ENCODE measurements at places on chromosomes 16 and 17.
A peak's percentile ranks its signal among the peaks of the same experiment; 100 is the strongest.

- no peak for DNase-seq
These were observed 3.4 kb upstream of the NXPH3 start for GRCh38 chr17:49572226-49572625.

- no peak for DNase-seq
These were observed 28.8 kb upstream of the ABCC11 start for GRCh38 chr16:48276102-48276501.

GRCh38 chr17:61624951-61625350 is 33.9 kb upstream of the NACA2 start:
- no peak for DNase-seq

DNA sequence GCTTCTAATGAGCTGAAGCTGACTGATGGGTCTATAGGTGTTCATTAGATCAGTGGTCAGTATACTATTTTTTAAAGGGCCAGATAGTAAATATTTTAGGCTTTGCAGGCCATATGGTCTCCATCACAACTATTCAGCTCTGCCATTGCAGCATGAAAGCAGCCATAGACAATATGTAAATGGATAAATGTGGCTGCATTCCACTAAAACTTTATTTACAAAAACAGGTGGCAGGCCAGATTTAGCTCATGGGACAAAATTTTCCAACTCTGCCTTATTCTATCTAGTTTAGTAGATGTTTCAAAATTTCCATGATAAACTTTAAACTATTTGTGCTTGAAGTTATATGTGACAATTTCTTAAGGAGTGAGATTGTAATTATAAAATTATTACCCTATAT is 339.3 kb downstream of the ABCC12 start:
- no peak for DNase-seq

GRCh38 chr16:77991701-77992100 is 30.6 kb upstream of the CLEC3A start:
- peak; percentile 57 for DNase-seq

- peak; percentile 25 for DNase-seq
These were observed at the start of gene AIPL1 for GRCh38 chr17:6435051-6435450. TSS of gene AIPL1 (minus strand) at chr17:6435121. CDS start at chr17:6435104, 17 bp downstream.

DNA sequence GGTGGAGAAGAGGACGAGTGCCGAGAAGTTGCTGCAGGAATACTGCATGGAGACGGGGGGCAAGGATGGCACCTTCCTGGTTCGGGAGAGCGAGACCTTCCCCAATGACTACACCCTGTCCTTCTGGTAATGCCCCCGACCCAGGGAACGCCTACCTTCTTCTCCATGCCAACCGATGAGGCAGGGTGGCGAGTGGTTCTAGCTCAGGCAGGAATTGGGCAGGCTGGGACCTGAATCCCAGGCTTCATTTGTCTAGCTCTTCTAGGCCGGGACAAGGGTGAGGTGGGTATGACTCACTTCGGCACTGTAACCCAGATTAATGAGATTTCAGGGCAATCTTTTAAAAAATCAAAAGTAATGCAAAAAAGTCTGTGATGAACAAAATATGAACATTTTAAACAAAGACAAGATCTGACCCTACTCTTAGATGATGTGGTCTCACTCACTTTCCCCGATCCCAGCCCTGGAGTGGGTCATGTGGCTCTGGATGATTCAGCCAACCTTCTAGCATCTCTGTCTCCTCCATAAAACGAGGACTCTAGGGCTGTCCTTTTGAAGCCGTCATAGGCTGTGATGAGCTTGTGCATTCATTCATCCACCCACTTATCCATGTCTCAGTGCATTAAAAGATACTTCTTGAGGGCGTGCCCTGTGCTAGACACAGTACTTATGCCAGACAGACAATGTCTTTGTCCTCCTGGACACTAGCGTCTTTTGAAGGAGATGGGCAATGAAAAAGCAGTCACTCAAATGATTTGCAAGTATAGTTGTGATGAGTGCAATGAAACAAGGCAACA is 102.6 kb downstream of the SDR42E1 start:
- no peak for DNase-seq

DNA sequence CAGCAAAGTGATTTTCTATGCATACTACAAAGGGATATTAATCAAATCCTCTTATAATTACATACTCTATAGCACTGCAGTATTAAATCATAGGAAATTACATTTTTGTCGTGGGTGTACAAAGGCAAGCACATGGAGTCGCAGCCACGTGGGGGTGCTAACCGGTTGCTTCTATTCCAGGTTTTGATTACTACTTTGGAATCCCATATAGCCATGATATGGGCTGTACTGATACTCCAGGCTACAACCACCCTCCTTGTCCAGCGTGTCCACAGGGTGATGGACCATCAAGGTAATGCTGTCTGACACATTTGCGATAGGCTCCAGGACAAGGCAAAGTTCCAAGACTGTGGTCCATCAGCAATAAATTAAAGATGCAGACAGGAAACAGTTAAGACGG is 60.1 kb downstream of the ARSG start:
- DNase-seq = no peak

DNA sequence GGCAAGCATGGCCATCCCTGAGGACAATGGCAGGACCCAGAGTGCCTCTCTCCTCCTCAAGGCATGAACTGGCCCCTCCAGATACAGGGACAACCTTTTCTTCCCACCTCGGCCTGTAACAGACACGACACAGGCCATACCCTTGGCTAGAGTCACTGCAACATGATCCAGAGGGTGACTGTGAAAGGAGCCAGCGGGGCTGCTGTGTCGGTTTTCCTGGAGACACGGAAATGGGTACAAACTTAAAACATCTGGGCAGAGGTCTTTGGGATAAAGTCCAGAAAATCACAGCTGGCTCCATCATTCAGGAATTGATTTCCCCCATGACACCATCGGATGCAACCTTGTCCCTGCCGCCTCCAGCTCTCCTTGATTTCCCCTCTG is 5.3 kb downstream of the CEP295NL start:
- no peak for DNase-seq

DNA sequence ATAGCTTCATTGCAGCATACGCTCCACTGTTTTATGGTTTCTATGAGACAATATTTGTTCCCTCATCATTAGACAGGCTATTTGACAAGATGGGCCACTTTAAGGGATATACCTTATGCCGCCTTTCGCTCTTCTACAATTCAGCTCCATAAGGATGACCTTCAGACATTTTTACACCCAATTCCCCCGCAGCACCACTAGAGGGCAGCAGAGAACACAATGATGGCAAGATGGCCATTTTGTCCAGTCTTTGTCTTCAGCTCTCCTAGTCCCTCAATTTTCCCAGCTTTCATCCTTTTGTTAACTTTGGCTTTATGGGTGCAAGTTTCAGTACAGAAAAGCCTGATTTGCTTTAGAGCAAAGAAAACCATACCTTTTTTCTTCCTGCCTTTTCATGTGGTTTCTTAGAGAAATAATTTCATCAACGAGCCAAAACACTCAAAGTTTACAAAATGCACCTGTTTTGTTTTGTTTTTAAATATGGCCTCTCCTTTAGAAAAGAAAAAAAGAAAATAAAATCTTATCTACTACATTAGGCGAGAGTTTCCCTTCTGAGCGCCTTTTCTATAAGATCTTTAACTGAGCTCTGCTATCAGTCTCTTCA is 355.3 kb downstream of the TOX3 start:
- peak; percentile 74 for DNase-seq

- DNase-seq = peak; percentile 83
These were observed 852 bp upstream of the HELZ start for GRCh38 chr17:67245694-67246402.

DNA sequence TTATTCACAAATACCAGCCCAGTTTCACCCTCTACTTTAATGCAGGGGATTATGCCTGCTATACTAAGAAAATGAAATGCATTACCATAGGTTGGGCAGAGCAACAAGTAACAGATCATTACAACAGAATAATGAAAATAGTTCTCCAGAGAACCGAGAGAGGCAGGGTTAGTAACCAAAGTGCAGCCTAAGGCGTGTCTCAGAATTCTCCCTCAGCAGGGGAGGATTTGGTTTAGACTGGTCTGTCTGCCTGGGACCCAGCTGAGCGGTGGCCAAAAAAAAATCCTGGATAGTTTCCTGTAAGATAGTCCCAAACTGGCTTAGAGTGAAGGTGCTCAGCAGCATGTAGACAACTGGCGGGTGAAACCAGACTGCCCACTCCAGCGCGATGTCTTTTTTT is 30.8 kb upstream of the ADCY7 start:
- peak; percentile 68 for DNase-seq

DNA sequence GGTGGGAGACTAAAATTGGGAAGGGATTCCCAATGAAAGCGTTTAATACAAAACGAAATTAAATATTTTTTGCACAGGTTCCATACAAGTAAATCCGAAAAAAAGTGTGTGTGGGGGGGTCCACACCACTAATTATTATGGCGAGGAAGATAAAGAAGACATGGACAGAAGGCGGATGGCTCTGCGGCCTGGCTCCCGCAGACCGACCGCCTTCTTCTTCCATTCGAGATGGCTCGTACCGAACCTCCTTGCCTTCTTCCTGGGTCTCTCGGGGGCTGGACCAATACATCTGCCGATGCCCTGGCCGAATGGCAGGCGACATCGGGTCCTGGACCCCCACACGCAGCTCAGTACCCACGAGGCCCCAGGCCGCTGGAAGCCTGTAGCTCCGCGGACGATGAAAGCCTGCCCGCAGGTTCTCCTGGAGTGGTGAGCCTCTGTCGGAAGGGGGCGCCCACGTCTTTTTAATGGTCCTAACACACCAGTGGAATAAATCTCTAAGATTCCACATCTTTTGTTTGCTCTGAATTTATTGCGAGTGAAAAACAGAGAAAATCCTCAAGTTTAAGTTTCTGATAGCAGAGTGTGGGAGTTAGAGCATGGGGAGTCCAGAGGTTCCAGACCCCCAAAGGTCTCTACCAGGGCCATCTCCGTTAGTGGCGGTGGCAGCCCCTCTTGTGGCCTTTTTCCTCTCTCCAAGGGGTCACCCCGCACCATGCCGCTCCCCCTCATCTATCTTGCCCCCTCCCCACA is 1.4 kb downstream of the PRAC2 start:
- DNase-seq = peak; percentile 77

GRCh38 chr17:50134206-50135110 is 4.5 kb upstream of the SAMD14 start:
- DNase-seq = peak; percentile 51

- peak; percentile 7 for DNase-seq
These were observed 36.0 kb downstream of the RNF157 start for GRCh38 chr17:76204277-76204676.

GRCh38 chr17:8003594-8004181 is 1.3 kb downstream of the GUCY2D start:
- peak; percentile 55 for DNase-seq

DNA sequence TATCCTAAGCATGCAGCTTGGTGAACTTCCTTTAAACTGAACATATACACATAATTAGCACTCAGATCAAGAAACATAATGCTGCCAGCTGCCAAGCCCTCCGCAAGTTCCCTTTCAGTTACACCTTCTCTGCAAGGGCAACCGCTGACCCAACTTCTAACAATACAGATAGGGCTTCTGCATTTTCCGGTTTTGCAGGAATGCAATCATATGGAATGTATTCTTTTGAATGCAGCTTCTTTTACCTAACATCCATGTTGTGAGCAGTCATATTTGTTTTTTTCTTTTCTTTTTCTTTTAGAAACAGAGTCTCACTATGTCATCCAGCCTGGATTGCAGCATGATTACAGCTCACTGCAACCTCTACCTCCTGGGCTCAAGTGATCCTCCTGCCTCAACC is 110.7 kb downstream of the GSG1L start:
- no peak for DNase-seq

DNA sequence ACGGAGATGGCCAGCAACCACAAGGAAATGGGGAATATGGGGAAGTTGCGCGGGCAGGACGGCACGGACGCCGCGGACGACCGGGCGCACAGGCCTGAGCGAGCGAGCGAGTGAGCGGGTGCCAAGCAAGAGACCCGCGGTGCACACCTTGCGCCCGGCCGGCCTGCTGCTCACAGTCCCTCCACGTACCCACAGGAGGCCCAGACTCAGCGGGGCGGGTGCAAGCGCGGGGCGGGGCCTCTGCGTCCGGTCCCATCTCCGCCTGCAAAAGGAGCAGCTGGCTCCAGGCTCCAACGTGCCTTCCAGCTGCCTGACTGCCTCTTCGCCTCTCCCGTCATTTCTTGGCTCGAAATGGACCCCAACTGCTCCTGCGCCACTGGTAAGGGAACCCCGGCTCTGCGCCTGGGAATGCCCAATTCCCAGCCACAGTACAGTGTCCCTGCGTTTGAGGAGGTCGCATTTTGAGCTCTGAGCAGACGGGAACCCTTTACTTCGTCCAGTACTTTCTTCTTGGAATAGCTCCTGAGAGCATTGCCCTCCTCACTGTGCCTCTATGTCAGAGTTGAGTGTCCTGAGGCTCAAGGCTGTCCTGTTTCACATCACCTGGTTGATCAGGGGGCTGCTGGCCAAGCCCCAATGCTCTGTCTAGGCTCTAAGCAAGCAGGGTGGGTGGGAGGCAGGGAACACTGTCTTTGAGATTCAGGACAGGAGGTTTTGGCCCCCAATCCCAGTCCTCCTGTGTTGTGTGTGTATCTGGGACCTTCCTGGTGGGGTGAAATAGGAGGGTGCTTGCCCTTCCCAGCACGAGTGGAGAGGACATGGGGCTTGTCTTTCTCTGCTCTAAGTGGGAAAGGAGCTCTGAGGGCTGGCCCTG is 8.1 kb upstream of the MT1E start:
- DNase-seq = no peak

GRCh38 chr17:71902894-71903506 is 217.8 kb upstream of the SOX9 start:
- no peak for DNase-seq

DNA sequence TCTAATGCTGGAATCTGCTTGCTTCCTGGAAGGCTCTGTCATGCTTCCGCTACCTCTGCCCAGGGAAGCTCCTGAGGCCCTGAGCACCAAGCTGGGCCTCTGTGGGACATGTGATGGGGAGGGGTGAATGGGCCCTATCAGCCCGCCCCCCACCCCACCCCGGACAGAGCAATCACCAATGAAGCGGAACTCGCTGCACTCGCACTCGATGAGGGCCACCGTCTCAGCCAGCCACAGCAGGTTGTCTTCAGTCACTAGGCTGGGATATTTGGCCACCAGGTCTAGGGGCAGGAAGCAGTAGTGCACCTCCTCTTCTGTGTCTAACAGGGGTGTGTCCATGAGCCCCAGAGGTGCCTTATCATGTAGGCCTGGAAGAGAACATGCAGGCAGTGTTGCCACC is 23.6 kb downstream of the KCTD19 start:
- peak; percentile 28 for DNase-seq

GRCh38 chr17:5881849-5882248 is 188.3 kb upstream of the WSCD1 start:
- DNase-seq = no peak

GRCh38 chr17:49015179-49015923 is 18.2 kb downstream of the IGF2BP1 start:
- DNase-seq = no peak

Measured in ELF-1 (cell line).